ENCODE measurements at places on chromosomes 12 and 14.

GRCh38 chr12:86331457-86331856 is 75.3 kb upstream of the MGAT4C start:
- DNase-seq, result no peak

DNA sequence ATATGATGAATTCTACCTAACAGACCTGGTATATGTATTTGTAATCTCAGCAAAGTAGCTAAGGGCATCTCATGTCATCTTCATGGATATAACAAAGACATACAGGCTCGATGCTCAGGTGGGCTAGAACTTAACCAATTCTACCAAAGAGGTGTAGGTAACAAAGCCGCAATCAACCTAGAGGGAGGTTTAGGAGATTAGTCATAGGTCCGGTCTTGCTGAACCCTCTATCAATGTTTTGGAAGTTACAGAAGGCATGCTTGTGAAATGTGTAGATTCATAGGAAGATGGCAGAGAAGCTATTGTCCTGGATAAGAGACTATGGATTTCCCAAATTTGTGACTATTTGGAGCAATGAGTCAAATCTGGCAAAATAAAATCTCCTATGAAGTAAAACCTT is 42.6 kb upstream of the SYCP3 start:
- DNase-seq, result no peak

GRCh38 chr12:26028953-26029735 is 70.7 kb downstream of the RASSF8 start:
- no peak for DNase-seq

DNA sequence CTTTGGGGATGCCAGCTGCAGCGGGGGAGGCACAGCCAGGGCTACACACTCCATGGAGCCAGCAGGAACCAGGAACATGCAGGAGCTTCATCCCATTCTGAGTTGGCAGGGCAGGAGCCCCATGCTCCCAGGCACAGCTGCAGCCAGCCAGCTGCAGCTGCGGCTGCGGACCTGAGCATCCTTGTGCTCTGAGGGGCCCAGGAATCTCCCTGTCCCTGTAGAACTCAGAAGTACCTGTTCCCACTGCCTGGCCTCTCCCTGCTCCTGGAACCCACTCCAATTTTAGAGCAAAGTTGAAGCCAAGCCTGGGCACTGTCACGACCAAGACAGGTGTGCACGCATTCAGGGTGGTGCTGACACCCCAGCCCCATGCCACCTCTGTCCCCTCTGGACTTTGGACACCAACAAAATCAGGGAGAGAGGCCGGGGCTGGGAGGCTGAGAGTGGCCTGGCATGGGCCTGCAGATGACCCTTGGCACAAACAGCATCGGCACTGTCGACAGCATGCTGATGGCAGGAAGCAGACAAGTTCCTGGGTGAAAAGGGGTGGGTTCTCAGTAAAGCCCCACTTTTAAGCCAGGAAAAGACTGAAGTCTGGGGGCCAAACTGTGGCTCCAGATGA is 257.3 kb upstream of the LRFN5 start:
- DNase-seq, result no peak

DNA sequence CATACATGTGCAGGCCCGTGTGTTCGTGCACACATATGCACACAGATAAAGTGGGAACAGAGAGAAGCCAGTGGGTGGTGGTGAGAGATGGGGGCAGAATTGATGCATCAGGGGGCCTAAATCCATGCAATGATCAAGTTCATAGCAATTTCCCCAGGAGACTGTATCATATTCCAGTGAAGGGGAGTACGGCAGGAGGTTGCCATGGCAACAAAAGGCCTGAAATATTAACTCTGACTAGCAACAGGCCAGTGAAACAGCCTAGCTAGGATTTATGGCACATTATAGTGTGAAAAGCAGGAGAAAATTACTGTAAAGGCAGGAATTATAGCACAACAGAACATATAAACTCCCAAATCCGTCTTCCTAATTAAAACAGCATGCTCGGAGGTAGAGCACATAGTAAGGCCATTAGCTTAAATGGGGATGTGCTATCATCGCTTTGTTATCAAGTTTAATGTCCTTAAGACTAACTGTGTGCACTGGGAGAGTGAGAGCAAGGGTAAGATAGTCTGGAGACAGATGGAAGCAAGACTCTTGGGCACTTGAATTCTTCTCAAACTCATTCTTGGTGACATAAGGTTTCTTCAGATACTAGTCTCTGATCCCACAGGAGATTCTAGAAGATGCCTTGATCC is 806.3 kb downstream of the DIO2 start:
- no peak for DNase-seq

GRCh38 chr12:27517546-27517945 is 6.5 kb upstream of the PPFIBP1 start:
- DNase-seq, result no peak

DNA sequence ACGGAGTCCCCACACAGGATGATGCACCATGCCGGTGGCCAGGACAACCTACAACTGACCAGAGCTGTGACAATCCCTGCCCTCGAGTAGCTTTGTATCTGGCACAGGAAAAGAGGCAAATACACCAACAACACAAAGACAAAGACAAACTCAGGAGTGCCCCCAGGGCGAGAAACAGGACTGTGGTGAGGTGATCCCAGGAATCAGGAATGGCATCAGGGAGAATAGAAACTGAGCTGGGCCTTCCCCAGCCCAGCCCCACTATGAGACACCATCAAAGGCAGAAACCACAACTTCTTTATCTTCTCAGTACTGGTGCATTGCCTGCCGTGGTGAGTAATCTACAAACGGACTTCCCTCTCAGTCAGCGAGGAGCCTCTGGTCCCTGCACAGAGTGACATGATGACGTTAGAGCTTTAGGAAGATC is 157.7 kb downstream of the TTC7B start:
- DNase-seq, result no peak

DNA sequence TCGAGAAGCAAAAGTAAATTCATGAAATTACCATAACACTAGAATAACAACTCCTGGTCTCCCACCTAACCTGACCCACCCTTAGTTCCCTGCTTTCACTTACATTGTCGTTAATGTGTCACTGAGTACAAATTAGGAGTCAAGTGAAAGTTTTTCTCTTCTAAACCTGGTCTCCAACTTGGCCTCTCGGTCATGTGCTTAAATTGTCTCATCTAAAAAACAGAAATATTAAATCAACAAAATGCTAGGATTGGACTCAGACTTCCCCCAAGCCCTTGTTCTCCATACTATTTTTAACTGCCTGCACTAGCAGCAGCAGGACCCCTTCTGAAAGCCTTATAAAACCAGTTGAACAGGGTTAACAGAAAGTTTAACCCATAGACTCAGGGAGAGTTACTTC is 1.8 kb upstream of the BTG1 start:
- no peak for DNase-seq

- DNase-seq, result no peak
Observed at GRCh38 chr14:63614679-63615363, 26.9 kb downstream of the WDR89 start.

- no peak for DNase-seq
Observed at GRCh38 chr12:3364661-3365462, 126.1 kb upstream of the PRMT8 start.

- no peak for DNase-seq
Observed at GRCh38 chr12:88305254-88305890, 163.3 kb downstream of the TMTC3 start.

- DNase-seq, result no peak
Observed at GRCh38 chr12:126189856-126190255, 1124.6 kb downstream of the AACS start.

DNA sequence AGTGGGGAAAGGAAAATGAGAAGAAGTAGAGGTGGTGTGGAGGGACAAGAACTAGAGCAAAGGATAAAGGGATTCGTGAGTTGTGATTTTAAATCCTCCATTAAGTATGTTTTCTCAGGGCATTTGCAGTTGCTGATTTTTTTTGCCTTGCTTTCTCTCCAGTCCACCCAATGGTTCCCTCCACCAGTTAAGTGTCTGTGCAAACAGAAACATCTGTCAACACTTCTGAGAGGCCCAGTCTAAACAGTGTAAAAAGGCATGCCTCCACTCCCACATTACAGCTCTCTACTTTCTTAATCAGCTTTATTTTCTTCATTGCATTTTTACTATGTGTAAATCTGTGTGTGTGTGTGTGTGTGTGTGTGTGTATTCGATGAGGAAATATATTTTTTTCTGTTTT is 141.2 kb downstream of the PPFIA2 start:
- DNase-seq, result no peak

GRCh38 chr12:125996443-125996842 is 931.2 kb downstream of the AACS start:
- no peak for DNase-seq

DNA sequence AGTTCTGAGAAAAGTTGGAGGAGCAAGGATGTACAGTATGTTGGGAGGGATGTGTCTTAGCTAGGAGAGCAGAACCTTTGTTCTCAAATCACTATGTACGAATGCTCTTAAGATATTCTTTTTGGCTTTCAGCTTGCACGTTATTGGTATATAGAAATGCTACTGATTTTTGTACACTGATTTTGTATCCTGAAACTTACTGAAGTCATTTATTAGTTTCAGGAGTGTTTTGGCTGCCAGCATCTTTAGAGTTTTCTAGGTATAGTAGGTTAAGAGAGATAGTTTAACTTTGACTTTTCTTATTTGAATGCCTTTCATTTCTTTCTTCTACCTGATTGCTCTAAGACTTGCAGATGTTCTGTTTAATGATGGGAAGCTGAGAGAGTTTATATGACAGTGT is 442.8 kb upstream of the FBXO33 start:
- DNase-seq, result no peak

GRCh38 chr12:50102131-50102531 is 1.7 kb upstream of the GPD1 start:
- DNase-seq, result no peak

DNA sequence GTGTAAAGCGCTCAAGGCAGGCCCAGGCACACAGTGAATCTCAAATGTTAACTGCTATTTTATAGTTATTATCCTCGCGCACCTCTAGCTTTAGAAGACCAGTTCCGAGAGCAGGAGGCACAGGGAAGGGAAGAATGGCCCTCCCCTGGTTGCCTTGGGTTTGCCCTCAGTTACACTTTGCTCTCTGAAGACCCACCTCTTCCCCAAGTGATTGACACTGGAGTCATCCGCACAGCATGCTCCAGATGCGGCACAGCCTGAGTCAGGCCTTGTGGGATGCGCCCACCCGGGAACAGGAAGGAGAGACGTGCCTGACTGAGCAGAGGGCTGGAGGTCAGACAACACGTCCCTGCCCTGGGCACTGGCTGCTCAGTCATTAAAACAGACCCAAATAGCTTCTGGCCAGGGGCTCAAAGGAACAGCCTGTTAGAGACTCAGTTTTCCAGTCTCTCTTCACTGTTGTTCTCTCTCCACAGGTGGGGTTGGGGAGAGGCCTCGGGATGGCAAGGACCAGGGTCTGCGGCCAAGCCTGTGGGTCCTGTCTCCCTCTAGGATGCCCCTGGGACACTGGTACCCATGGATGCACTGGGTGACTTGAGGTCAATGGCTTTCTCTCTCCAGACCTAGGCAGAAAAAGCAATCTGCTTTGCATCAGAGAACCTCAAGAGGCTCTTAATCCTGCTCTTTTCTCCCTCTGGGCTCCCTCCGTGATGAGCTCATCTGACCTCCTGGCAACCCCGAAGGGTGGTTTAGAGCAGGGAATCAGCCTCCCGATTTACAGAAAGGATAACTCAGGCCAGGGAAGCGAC is 13.6 kb upstream of the MLXIP start:
- peak; percentile 91 for DNase-seq

- no peak for DNase-seq
Observed at GRCh38 chr12:8504351-8504750, 9.0 kb upstream of the CLEC4D start.

DNA sequence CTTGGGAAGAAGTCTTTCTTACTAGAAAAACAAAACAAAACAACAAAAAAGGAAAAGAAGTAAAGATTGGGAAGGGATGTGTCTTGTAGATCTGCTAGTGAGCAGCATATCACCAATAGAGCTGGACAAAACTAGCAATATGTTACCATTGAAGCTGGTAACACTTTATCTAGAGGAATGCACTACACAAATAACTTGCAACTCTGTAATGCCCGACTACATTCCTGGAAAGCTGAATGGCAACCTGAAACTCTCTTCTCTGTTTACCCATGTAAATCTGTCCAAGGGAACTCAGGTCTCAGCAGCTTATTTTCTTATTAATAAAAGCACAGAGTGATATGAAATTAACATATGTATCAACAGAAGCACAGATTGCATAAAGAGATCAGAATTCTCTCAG is 624.4 kb downstream of the KCNH5 start:
- DNase-seq, result no peak

DNA sequence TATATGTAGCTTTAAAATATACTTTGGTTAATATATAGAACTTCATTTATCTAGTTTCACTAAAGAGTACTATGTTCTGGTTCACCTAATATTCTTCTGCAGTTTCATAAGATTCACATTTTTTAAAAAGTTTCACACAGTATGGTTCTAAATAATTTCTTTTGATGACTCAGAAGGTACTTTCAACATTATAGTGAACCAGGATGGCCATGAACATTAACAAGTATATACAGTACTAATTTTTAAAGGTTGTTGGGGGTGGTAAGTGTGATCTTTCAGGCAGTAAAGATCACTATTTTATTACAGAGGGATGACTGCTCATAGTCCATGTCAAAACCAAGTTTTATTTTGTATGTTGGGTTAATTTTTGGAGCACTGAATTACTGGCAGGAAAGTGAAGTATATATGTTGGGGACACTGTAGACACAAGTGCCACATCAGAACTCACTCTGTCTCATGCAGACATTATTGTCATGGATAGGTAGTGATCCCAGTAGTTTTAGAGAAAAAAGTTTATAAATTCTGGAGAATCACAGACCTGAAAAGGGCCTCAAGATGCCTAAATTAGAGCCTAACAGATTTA is 60.0 kb downstream of the DCAF5 start:
- no peak for DNase-seq

All from kidney epithelial cell (primary cell).